ENCODE measurements at places on chromosomes 1 and 21.
A peak's percentile ranks its signal among the peaks of the same experiment; 100 is the strongest.

DNA sequence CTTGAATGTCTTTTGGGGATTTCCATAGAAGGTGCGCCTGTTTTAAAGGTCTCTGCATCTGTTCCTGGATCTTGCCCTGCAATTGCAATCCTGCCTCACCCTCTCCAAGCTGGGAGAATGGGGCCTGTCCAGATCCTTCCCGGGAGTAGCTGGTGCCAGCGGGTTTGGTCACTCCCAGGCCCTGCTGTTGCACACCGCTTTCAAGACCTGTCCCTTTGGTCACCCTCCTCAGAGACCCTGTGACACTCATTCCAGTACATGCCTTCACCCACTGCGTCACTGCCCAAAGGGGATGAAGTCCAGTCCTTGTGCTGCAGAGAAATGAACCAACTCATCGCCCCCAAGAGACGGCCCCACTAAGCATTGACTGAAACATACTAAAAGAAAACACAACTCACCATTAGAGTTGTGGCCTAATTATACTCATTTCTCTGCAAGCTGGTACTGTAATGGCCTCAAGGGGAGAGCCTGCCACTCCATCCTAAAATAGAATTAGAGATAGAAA is 1.9 kb upstream of the IRF2BP2 start:
- H3K4me1 ChIP-seq = peaks cover 40% of the 10 kb centered on the region
- H3K36me3 ChIP-seq = peaks cover 9% of the 10 kb centered on the region
- no peaks in the 10 kb centered on the region for H3K27me3 ChIP-seq
- H3K27ac ChIP-seq = peak overlapping the region; percentile 99
- peak overlapping the region; percentile 68 for H3K4me3 ChIP-seq
- no peak for DNase-seq

DNA sequence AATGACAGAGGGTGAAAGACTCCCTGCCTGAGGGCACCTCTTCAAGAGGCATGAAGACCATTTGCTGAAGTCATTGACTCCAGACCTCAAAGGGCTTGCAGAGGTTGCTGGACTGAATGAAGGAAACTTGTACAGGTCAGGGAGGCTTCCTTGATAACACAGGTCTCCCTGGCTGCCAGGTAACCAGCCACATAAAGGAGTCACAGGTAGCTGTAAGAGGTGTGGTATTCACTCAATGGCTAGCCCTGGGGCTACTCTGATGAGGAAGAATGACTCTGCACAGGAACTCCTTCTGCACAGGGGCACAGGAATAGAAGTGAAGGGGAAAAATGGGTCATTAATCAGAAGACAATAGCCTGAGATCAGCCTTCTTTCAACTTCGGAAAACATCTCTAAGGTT is 187.5 kb downstream of the LMX1A start:
- no peak for DNase-seq
- H3K4me3 ChIP-seq = no peak overlapping the region

GRCh38 chr1:100459358-100460114 is 78.4 kb upstream of the GPR88 start:
- H3K4me1 ChIP-seq = peaks cover 23% of the 10 kb centered on the region
- no peak overlapping the region for H3K4me3 ChIP-seq
- H3K27me3 ChIP-seq = no peaks in the 10 kb centered on the region

DNA sequence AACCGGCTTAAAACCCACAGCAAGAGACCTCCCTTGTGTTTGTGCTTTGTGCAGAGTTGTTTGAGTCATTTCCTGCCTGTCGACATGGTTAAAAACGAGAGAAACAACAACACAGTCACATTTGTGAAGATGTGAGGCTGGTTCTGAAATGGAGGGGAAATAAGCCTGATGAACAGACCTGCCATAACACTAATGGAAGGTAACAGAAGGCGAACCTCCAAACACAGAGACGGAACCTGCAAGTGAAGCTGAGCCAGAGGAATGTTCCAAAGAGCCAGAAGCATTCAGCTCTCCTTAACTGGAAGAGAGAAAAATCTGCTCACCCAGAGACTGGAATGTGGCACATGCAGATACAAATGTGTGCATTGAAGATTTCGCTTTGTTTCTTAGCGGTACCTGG is 53.2 kb upstream of the RAVER2 start:
- H3K36me3 ChIP-seq = no peaks in the 10 kb centered on the region
- DNase-seq = no peak
- H3K4me3 ChIP-seq = no peak overlapping the region
- H3K27me3 ChIP-seq = no peaks in the 10 kb centered on the region
- no peaks in the 10 kb centered on the region for H3K4me1 ChIP-seq

- H3K4me3 ChIP-seq = no peak overlapping the region
- H3K27ac ChIP-seq = no peak overlapping the region
- H3K4me1 ChIP-seq = no peaks in the 10 kb centered on the region
Measured at GRCh38 chr1:245979589-245979988, 527.5 kb downstream of the SMYD3 start.

DNA sequence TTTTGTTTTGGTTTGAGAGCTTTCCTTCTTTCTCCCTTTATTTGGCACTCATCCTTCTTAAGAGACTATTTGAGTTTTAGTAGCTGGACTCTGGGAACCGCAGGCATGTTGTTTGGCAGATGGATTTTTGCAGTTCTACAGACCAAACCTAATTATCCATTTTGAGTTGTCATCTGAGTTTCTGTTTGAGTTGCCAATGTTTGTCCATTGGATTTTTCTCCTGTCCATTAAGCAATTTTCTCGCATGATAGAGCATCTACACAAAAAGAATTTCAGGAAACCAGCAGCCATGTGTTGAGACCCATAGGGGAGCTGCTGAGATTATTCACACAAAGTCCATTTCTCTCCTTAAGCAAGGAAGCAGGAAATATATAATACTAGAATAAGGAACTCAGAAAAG is 17.2 kb upstream of the CXADR start:
- H3K4me1 ChIP-seq = no peaks in the 10 kb centered on the region
- H3K36me3 ChIP-seq = no peaks in the 10 kb centered on the region
- no peak for DNase-seq
- peaks cover 4% of the 10 kb centered on the region for H3K27me3 ChIP-seq
- no peak overlapping the region for H3K4me3 ChIP-seq

- no peak overlapping the region for H3K4me3 ChIP-seq
- no peak for DNase-seq
- H3K27ac ChIP-seq = no peak overlapping the region
- H3K36me3 ChIP-seq = no peaks in the 10 kb centered on the region
- H3K4me1 ChIP-seq = no peaks in the 10 kb centered on the region
- H3K27me3 ChIP-seq = peaks cover 4% of the 10 kb centered on the region
Measured at GRCh38 chr1:202656951-202657646, 53.2 kb downstream of the SYT2 start.

DNA sequence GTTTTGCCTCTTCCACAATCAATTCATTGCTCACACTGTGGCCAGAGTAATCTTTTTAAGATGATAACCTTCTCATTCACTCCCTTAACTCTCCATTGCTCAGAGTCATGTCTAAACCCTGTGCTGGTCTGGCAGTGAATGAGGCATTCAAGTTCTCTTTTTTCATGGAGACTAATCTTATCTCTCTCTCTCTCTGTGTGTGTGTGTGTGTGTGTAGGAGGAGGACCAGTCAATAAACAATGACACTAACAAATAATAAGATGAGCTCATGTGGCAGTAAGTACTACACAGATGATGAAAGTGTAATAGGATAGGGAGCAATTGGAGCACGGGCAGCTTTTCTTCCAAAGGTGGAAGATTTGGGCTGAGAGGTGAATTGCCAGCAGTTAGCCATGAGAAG is 122.0 kb upstream of the B3GALT2 start:
- H3K27me3 ChIP-seq = no peaks in the 10 kb centered on the region
- H3K4me3 ChIP-seq = no peak overlapping the region
- H3K27ac ChIP-seq = no peak overlapping the region
- DNase-seq = no peak

DNA sequence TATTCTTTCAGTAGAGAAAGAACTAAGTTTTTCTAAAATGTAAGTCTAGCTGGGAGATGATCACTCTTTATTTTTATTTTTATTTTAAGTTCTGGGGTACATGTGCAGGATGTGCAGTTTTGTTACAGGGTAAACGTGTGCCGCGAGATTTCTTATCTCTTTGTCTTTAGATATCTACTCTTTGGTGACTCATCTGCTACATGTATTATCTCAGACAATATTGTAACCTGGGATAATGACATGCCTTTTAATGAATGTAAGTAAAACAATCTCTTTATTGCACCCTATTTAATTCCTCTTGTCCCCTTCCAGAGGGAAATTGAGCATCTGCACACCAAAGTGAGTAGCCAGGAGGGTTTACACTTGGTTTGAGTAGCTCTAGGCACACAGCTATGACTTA is 9.4 kb downstream of the CR2 start:
- H3K4me3 ChIP-seq = no peak overlapping the region
- H3K4me1 ChIP-seq = peaks cover 25% of the 10 kb centered on the region
- DNase-seq = peak; percentile 14
- H3K27me3 ChIP-seq = no peaks in the 10 kb centered on the region
- H3K27ac ChIP-seq = no peak overlapping the region

GRCh38 chr1:165894591-165894990 is 67.2 kb downstream of the UCK2 start:
- H3K27ac ChIP-seq = no peak overlapping the region
- H3K4me1 ChIP-seq = peaks cover 3% of the 10 kb centered on the region
- H3K4me3 ChIP-seq = no peak overlapping the region
- no peak for DNase-seq
- no peaks in the 10 kb centered on the region for H3K27me3 ChIP-seq

- H3K27me3 ChIP-seq = no peaks in the 10 kb centered on the region
- H3K36me3 ChIP-seq = no peaks in the 10 kb centered on the region
- H3K27ac ChIP-seq = no peak overlapping the region
- no peak for DNase-seq
- no peak overlapping the region for H3K4me3 ChIP-seq
Measured at GRCh38 chr1:15038232-15039016, 115.1 kb upstream of the TMEM51 start.

DNA sequence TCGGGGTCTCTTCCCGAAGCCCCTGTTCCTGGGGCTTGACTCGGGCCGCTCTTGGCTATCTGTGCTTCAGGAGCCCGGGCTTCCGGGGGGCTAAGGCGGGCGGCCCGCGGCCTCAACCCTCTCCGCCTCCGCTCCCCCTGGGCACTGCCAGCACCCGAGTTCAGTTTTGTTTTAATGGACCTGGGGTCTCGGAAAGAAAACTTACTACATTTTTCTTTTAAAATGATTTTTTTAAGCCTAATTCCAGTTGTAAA is 158.7 kb downstream of the RUNX1 start:
- H3K27me3 ChIP-seq = no peaks in the 10 kb centered on the region
- peak overlapping the region; percentile 79 for H3K27ac ChIP-seq
- H3K4me1 ChIP-seq = peaks cover 47% of the 10 kb centered on the region
- peak overlapping the region; percentile 80 for H3K4me3 ChIP-seq
- no peak for DNase-seq

- no peak for DNase-seq
- no peak overlapping the region for H3K4me3 ChIP-seq
- no peak overlapping the region for H3K27ac ChIP-seq
- peaks cover 8% of the 10 kb centered on the region for H3K36me3 ChIP-seq
Measured at GRCh38 chr1:2429780-2430591, 17.6 kb upstream of the PEX10 start.

GRCh38 chr1:81662913-81663526 is 137.7 kb upstream of the ADGRL2 start:
- no peak overlapping the region for H3K27ac ChIP-seq
- H3K4me3 ChIP-seq = no peak overlapping the region
- no peaks in the 10 kb centered on the region for H3K4me1 ChIP-seq
- no peaks in the 10 kb centered on the region for H3K27me3 ChIP-seq
- DNase-seq = no peak
- H3K36me3 ChIP-seq = no peaks in the 10 kb centered on the region

DNA sequence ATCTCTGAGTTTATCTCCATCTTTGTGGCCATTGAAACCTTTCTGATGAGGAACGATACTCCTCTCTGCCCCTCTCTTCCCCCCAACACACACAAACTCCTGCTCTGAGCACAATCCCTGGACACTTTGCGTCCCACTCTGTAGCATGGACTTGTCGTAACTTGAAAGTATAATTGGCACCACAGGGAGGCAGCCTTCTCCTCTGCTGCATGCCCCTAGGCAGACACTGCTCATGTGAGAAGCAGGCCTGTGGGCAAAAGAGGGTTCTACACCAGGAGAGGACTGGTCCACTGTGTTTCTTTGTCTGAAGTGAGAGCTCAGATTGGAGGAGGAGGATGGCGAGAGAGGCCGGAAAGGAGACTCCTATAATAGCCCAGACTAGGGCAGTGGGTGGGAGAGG is 3.8 kb upstream of the PARS2 start:
- no peak overlapping the region for H3K27ac ChIP-seq
- H3K4me1 ChIP-seq = peaks cover 8% of the 10 kb centered on the region
- no peak for DNase-seq
- no peaks in the 10 kb centered on the region for H3K36me3 ChIP-seq

DNA sequence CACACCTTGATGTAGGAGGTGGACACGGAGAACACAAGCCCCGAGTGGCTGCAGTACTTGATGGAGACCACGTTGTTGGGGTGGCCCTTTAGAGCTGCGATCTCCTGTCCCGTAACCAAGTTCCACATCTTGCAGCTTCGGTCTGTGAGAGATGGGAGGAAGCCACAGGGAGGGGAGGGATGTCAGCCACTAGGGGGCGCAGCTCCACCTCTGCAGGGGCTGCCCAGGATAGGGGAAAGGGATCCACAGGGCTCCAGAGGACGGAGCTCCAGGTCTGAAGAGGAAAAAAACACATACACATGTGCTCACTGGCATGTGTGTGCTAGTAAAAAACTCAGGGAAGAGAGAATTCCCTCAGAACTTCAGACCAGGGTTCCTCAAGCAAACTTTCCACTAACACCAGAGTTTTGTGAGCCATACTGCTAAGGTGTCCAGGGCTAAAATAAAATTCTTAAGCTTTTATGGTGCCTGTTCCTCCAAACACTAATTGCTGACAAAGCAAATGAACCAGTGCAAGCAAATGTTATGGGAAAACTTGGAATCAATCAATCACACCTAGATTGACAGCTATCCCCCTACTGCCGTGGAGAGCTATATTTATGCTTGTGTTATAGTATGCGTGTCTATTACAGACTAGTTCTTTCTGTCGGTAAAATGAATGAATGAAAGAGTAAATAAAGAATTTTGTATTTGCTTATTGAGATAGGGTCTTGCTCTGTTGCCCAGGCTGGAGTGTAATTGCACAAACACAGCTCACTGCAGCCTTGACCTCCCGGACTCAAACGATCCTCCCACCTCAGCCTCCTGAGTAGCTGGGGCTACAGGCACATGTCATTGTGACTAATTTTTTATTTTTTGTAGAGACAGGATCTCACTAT is 43.7 kb downstream of the KIF21B start:
- peak; percentile 55 for DNase-seq
- H3K4me3 ChIP-seq = no peak overlapping the region
- peaks cover 4% of the 10 kb centered on the region for H3K4me1 ChIP-seq

All from CD4-positive, alpha-beta T cell (primary cell).